ENCODE measurements at places on chromosomes 12 and 14. TPM values are rescaled to one million over a fixed set of nuclear protein-coding genes. Genes with fewer than 3 reads are reported as not detected.

DNA sequence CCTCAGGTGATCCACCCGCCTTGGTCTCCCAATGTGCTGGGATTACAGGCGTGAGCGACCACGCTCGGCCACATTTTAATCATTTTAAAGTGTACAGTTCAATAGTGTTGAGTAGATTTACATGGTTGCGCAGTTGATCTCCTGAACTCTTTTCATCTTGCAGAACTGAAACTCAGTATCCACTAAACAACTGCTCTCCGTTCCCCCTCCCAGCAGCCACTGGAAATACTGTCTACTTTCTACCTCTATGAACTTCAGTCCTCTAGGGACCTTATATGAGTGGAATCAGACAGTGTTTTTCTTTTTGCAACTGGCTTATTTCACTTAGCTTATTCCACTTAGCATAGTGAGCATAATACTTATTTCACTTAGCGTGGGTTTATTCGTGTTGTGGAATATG is 53.7 kb downstream of the KCTD10 start:
- no peak overlapping the region for H3K27ac ChIP-seq
- DNase-seq: no peak
- peaks cover 5% of the 10 kb centered on the region for H3K27me3 ChIP-seq
- no peak overlapping the region for H3K4me3 ChIP-seq
- H3K36me3 ChIP-seq: no peaks in the 10 kb centered on the region
- peaks cover 6% of the 10 kb centered on the region for H3K4me1 ChIP-seq

GRCh38 chr12:88401155-88401554 is 179.1 kb downstream of the KITLG start:
- no peak for DNase-seq
- no peaks in the 10 kb centered on the region for H3K36me3 ChIP-seq
- H3K27me3 ChIP-seq: no peaks in the 10 kb centered on the region
- peaks cover 6% of the 10 kb centered on the region for H3K4me1 ChIP-seq
- no peak overlapping the region for H3K27ac ChIP-seq

DNA sequence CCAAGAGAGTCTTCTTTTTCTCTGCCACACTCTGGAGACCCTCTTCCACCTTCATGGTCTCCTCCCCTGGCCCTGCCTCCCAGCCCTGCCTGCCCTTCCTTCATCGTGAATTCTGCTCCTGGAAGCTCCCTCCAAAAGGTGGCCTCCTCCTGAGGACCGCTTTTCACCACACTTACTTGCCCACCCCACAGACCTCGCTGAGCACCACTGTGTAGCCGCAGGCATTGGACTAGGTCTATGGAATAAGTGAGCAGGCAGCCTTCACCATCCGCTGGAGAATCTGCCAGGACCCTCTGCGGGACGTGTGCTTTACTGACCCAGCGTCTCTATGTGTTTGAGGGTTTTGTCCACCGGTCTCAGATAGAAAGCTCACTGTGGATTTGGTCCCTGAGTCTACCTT is 9.7 kb upstream of the KRT5 start:
- no peak overlapping the region for H3K27ac ChIP-seq
- no peaks in the 10 kb centered on the region for H3K36me3 ChIP-seq
- H3K4me1 ChIP-seq: peaks cover 5% of the 10 kb centered on the region
- peaks cover 3% of the 10 kb centered on the region for H3K27me3 ChIP-seq
- no peak for DNase-seq

GRCh38 chr12:107152315-107152714 is 59.0 kb upstream of the CRY1 start:
- no peak overlapping the region for H3K27ac ChIP-seq
- H3K4me1 ChIP-seq: no peaks in the 10 kb centered on the region
- no peak for DNase-seq
- no peak overlapping the region for H3K4me3 ChIP-seq
- H3K27me3 ChIP-seq: peaks cover 22% of the 10 kb centered on the region
- no peaks in the 10 kb centered on the region for H3K36me3 ChIP-seq

- no peak overlapping the region for H3K4me3 ChIP-seq
- no peaks in the 10 kb centered on the region for H3K27me3 ChIP-seq
- peaks cover 30% of the 10 kb centered on the region for H3K4me1 ChIP-seq
- no peak for DNase-seq
- H3K27ac ChIP-seq: no peak overlapping the region
- H3K36me3 ChIP-seq: no peaks in the 10 kb centered on the region
Measured at GRCh38 chr14:93092606-93093556, 22.8 kb downstream of the ITPK1 start.

- no peak overlapping the region for H3K4me3 ChIP-seq
- H3K4me1 ChIP-seq: no peaks in the 10 kb centered on the region
- peaks cover 61% of the 10 kb centered on the region for H3K27me3 ChIP-seq
- DNase-seq: no peak
Measured at GRCh38 chr14:77212097-77212870, 30.7 kb downstream of the TMEM63C start.

DNA sequence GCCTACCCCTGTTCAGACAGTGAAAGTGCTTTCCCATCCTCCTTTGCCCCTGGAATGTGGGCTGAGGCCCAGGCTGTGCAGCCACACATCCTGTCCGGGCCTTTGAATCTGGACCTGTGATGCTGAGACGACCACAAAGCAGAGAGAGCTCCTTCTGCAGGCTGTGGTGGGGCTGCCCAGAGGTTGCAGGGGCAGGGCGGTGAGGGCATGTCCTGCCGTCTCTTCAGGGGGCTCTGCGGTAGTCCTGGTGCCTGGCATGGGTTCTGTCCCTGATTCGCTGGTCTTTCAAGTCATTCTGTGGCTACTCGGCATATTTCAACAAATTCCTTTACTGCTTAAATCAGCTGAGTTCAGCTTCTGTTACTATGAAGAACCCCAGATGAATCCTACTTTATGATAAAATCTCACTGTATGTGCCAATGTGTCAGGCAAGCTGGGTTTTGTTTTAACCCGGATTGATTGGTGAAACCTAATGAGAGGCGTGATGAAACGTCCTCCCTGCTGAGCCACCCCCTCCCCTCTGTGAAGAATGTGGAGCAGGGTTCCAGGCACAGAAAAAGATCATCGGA is 63.4 kb upstream of the DICER1 start:
- no peak overlapping the region for H3K4me3 ChIP-seq
- no peak for DNase-seq
- H3K27ac ChIP-seq: peak overlapping the region; percentile 95
- no peaks in the 10 kb centered on the region for H3K27me3 ChIP-seq

GRCh38 chr14:105498430-105499255 is 7.6 kb downstream of the TEDC1 start:
- H3K27ac ChIP-seq: no peak overlapping the region
- no peak for DNase-seq
- no peak overlapping the region for H3K4me3 ChIP-seq
- H3K36me3 ChIP-seq: no peaks in the 10 kb centered on the region
- no peaks in the 10 kb centered on the region for H3K27me3 ChIP-seq

DNA sequence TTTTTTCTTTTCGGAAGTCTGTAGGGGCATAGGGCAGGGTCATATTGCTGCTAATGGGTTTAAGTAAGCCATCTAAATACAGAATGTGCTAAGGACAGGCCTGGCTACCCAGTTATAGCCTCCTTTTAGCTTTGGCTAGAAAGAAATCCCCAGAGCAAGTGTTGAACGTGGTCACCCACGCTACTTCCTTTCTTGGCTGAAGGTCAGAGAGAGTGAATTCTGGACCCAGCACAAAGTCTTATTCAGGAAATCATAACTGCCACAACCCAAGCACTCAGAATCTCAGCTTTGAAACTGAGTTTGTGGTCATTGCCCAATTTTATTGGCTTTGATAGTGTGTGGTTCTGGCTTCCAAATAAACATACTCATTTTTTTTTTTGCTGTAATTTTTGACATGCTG is 542.1 kb upstream of the ATP2B1 start:
- peaks cover 19% of the 10 kb centered on the region for H3K4me1 ChIP-seq
- H3K36me3 ChIP-seq: no peaks in the 10 kb centered on the region
- no peaks in the 10 kb centered on the region for H3K27me3 ChIP-seq
- H3K4me3 ChIP-seq: no peak overlapping the region
- H3K27ac ChIP-seq: no peak overlapping the region

DNA sequence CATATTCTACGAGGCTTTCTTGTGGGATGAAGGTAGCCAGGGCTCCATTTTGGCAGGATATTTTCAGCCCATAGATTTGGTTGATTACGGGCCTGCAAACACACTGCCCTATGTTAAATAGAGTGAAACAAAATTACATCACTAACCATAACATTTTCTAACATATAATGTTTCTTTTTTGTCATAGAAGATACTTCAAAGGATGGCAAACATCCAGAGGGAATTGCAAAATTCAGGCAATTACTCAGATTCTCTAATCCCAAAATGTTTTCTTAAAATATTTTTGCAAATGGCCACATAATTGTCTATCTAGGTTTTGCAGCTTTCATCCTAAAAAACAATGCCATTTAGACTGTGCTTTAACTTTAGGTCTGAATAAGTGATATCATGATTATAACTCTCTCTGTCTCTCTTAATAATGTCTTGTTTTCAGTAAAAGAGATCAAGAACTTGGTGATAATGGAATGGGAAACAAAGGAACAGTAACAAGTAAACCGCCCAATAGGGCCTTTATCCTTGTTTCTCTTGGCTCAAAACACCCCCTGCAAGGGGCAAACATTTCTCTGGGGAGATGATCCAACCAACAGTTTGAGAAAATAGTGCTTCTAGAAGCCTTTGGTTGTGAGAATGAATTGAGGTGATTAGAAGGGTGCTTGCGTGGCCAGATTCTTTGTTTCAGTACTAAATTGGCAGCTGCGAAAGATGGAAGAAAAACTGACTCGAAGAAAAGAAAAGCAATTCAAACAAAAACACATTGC is 54.4 kb upstream of the BTG1 start:
- H3K4me1 ChIP-seq: peaks cover 6% of the 10 kb centered on the region
- no peak overlapping the region for H3K4me3 ChIP-seq
- H3K27ac ChIP-seq: peak overlapping the region; percentile 6

GRCh38 chr12:124411281-124411878 is 116.5 kb downstream of the RFLNA start:
- H3K27ac ChIP-seq: peak overlapping the region; percentile 87
- H3K36me3 ChIP-seq: peaks cover 17% of the 10 kb centered on the region
- DNase-seq: no peak
- H3K4me1 ChIP-seq: peaks cover 15% of the 10 kb centered on the region
- H3K4me3 ChIP-seq: no peak overlapping the region

GRCh38 chr12:14614704-14615121 is 47.0 kb upstream of the PLBD1 start:
- no peaks in the 10 kb centered on the region for H3K27me3 ChIP-seq
- H3K36me3 ChIP-seq: peaks cover 2% of the 10 kb centered on the region
- H3K4me1 ChIP-seq: peaks cover 6% of the 10 kb centered on the region
- H3K4me3 ChIP-seq: no peak overlapping the region
- no peak overlapping the region for H3K27ac ChIP-seq
- no peak for DNase-seq

GRCh38 chr14:101022121-101022520 is 118.6 kb upstream of the RTL1 start:
- no peak overlapping the region for H3K27ac ChIP-seq
- peaks cover 2% of the 10 kb centered on the region for H3K27me3 ChIP-seq
- DNase-seq: peak; percentile 10
- no peaks in the 10 kb centered on the region for H3K36me3 ChIP-seq

DNA sequence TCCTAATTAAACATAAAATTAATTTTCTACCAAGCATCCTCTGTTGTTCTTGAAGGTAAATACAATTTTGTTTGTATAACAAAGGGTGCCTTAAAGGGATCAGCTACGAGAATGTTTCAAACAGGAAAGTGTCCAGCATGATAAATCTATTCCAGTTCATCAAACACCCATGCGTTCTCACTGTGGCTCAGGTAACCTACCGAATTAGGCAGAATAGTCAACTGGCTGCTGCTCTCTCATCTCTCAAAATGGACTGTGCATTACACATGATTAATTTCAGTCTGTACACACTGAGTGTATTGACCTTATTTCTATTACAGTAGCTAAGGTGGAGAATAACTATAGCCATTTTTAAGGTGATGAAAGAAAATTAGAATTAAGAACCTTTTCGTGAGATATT is 127.5 kb upstream of the RMST start:
- H3K27me3 ChIP-seq: peaks cover 10% of the 10 kb centered on the region
- H3K36me3 ChIP-seq: no peaks in the 10 kb centered on the region
- DNase-seq: no peak
- H3K4me1 ChIP-seq: no peaks in the 10 kb centered on the region

GRCh38 chr14:88256997-88257950 is 65.8 kb downstream of the KCNK10 start:
- DNase-seq: no peak
- H3K27ac ChIP-seq: no peak overlapping the region
- H3K36me3 ChIP-seq: no peaks in the 10 kb centered on the region
- H3K4me3 ChIP-seq: no peak overlapping the region
- no peaks in the 10 kb centered on the region for H3K4me1 ChIP-seq

DNA sequence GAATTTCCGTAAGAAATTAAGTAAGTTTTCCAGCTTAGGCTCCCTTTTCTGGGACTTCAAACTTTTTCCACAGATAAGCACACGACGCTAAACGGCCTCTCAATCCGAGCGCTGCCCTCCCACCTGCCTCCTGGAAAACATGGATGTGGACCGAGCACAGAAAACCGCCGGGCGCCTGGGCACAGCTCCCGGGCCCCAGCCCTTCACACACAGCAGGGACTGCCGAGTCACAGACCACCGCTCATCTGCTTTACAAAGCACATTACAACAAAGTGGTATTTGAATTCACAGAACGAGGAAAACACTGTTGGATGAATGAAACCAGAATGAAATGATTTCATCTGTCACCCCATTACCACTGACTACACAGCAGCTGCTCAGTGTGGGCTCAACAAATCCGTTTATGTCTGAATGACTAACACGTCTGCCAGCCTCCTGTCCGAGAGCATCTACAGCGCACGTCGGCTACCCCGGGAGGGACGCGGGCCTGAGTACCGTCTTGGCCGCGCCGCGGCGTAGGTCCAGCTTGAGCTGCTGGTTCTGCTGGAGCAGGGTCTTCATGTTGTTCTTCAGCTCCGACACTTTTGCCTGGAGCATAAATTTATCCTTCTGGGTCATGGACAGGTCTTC is 13.1 kb upstream of the ANKLE2 start:
- H3K4me1 ChIP-seq: no peaks in the 10 kb centered on the region
- peaks cover 22% of the 10 kb centered on the region for H3K36me3 ChIP-seq
- DNase-seq: no peak
- H3K4me3 ChIP-seq: no peak overlapping the region

GRCh38 chr14:48452437-48452995 is 777.1 kb upstream of the MDGA2 start:
- H3K4me3 ChIP-seq: no peak overlapping the region
- no peak for DNase-seq
- no peak overlapping the region for H3K27ac ChIP-seq
- no peaks in the 10 kb centered on the region for H3K36me3 ChIP-seq

- no peak overlapping the region for H3K4me3 ChIP-seq
- H3K27ac ChIP-seq: no peak overlapping the region
- H3K27me3 ChIP-seq: peaks cover 10% of the 10 kb centered on the region
- H3K4me1 ChIP-seq: no peaks in the 10 kb centered on the region
Measured at GRCh38 chr14:98580131-98580678, 691.8 kb downstream of the BCL11B start.

GRCh38 chr12:51401900-51402299 is 10.7 kb upstream of the GALNT6 start:
- H3K27ac ChIP-seq: no peak overlapping the region
- H3K36me3 ChIP-seq: no peaks in the 10 kb centered on the region
- peaks cover 30% of the 10 kb centered on the region for H3K4me1 ChIP-seq
- no peaks in the 10 kb centered on the region for H3K27me3 ChIP-seq
- DNase-seq: no peak

Gene KRT2
- total RNA-seq: not detected

Gene IL31
- total RNA-seq: not detected

Gene SMIM41
- total RNA-seq: not detected

Gene SERPINA6
- total RNA-seq: not detected

Gene AQP2
- not detected for total RNA-seq

Gene POU6F1
- total RNA-seq: 12.8 TPM

Gene IGF1
- total RNA-seq: 66.9 TPM

Gene NRL
- total RNA-seq: 2.0 TPM

Gene REP15
- 2.3 TPM for total RNA-seq

Gene SAMD15
- total RNA-seq: 2.0 TPM

Gene ASCL1
- not detected for total RNA-seq

Gene SERPINA3
- 0.29 TPM for total RNA-seq
